ENCODE measurements at places on chromosomes 5 and 9.

GRCh38 chr9:108801949-108802348 lies 53.8 kb downstream of the ACTL7B start:
- no peak for DNase-seq

DNA sequence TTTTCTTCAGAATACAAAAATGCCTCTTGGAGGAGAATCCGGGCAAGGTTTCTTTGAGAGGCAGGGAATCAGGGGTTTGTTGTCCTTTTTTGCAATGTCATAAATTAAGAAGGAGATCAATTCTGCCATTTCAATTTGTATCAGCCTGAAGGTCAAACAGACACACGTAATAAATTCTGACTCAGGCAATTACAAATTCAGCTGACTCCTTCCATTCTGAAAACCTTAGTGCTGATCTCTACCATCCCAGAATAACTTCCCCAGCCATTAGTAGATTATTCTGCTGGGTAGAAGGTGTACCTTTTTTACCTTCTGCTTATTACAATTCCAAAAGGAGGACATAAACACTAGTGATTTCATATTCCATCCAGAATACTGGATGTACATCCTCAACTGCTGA lies 516.6 kb downstream of the AGTPBP1 start:
- no peak for DNase-seq

DNA sequence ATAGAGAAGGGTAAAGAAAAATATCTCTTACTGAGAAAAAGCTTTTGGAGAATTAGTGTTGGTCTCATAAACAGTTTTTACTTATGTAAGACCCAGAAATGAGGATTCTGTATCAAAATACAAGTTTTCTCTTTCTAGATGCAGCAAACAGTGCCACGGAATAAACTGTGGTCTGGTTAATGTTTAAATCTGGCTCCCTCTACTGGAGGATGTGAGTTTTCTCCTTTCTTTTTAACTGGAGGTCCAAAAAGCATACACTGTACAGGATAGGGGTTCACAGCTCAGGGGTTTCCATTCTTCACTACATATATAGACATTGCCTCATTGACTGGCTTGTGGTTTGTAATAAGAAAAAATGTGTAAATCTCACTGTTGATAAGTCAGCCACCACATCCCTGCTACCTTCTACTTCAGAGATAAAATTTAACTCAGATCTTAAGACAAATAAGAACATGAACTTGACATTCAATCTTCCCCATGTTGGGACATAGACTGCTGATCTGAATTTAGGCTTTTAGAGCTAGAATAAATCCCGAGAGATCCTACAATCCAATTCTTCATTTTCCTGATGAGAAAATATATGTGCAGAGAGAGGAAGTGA lies 98.9 kb downstream of the CFAP95 start:
- DNase-seq, result no peak

GRCh38 chr9:2725126-2725525 lies 7.8 kb downstream of the KCNV2 start:
- no peak for DNase-seq

DNA sequence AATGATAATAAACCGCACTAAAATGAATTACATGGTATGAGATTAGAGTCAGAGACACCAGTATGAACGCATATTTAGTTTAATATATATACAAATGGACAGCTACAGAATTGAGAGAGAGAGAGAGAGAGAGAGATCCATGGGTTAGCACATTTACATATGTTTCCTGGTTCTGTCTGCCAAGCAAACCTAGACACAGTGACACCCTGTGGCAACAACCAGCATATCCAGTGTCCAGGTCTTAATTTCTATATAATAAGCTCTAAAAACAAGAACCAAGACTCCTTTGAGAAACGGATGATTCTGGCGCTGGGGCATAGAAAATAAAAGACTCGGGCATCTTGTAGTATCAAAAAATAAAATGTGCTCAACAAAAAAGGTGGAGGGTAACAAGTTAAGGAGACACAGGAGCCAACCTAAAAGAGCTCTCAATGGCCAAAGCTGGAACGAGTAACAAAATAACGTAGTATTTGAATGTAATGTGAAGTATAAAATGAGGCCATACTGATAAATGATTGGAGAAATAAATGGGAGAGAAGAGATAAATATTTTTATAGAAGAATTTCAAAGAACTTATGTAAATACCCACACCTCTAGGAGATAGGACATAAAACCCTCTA lies 84.5 kb downstream of the RFX3 start:
- peak; percentile 27 for DNase-seq

DNA sequence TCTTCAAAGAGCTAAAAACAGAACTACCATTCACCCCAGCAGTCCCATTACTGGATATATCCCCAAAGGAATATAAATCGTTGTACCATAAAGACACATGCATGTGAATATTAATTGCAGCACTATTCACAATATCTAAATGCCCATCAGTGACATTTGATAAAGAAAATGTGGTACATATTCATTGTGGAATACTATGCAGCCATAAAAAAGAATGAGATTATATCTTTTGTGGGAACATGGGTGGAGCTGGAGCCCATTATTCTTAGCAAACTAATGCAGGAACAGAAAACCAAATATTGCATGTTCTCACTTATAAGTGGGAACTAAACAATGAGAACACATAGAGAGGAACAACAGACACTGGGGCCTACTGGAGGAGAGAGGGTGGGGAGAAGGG lies 38.7 kb downstream of the FCHO2 start:
- no peak for DNase-seq

DNA sequence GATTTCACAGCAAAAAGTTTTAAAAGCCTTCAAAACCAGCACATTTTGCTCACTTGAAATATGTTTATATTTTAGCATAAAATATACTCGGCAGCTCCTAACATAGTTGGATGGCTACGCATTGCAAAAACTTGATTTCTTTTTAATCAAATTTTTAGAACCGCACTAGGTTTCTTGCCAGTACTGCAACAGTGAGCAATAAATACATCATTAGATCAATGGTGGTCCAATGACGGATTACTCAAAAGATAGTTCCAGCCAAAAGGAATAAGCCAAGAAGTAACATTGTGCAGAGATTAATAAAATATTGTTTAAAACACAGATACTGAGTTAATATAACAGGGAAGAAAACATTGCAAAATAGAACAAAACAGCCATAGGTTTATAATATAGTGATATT lies 5.5 kb downstream of the MARCHF3 start:
- no peak for DNase-seq

- no peak for DNase-seq
Measured at GRCh38 chr5:145945620-145946111, 9.3 kb downstream of the SH3RF2 start.

DNA sequence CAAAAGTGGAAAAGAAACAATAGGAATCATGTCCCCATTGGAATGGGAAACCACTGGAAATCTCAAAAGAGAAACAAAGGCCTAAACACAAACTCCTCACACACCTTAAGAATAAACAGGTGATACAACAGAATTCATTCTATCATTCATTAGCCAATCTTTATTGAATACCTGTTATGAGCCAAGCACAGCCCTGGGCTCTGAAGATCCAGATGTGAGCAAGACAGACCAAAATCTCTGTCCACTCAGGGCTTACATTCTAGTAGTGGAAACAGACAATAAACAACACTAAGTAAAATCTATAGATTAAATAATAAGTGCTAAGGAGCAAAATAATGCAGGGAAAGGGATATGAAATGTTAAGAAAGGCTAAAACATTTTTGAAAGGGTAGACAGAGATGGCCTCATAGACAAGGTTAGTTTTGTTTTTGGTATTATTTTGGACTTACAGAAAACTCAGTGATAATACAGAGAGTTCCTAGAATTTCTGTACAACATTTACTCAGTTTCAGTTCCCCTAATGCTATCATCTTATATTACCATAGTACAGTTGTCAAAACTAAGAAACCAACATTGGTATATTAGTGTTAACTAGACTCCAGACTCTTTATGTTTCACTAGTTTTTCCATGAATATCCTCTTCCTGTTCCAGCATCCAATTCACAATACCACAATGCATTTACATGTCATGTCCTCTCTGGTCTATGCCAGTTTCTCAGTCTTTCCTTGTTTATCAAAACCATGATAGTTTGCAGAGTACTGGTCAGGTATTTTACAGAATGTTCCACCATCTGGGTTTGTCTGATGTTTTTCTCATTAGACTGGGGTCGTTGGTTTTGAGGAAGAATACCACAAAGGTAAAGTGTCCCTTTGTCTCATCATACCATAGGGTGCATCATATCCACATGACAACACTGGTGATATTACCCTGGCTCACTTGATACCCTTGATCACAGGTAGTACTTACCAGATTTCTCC lies 103.7 kb downstream of the SIL1 start:
- DNase-seq, result no peak

- no peak for DNase-seq
Measured at GRCh38 chr5:137916923-137917322, 27.7 kb downstream of the PKD2L2 start.

DNA sequence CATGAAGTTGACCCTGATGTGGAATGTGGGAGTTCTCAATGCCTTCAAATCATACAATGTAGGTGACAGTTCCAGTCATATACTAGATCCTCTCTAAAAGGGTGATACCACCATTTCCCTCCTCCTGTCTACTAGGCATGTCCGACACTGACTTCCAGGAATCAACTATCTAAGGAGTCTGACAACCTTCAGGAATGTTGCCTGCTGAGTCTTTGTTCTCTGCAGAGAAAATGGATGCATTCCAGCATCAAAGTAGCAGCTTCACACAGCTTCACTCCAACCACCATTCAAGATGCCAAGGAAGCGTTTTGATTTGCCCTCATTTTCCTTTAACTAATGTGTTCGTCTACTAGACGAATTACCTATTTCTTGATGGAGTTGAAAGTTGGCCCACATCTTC lies 530.2 kb downstream of the EBF1 start:
- DNase-seq, result no peak

GRCh38 chr9:137149942-137150616 lies 11.1 kb downstream of the GRIN1 start:
- no peak for DNase-seq

DNA sequence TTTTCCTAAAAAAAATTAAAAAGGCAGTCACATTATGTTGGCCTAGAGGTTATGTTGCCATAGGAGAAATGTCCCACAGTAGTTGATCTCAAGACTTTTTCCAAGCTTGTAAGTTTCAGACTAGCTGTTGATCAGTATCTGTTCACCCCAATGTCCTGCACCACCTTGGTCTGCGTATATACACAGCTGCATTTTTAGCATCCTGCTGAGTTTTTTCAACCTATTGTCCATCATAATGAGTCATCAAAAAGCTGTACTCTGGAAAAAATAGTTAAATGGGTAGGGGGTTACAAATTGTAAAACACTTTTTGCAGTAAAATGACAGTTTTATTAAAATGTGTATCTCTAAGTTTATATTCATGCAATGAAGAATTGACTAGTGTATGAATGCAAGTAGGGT lies 53.2 kb upstream of the TMEM171 start:
- no peak for DNase-seq

DNA sequence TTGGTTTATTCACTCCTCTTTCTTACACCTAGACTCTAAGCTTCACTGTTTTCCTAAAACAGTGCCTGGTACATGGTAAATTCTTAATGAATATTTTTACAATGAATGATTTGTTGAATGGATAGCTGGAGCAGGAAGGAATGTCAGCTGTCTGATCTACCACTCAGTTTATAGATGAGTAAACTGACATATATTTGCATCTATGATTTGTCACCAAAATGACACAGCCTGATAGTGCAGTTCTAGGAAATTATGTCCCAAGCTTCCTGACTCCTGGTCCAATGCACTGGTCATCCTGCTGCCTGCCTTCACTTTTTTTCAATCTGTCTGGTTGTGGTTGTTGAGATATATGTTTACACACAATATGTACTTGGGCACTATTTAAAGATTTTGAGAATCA lies 651.7 kb upstream of the WWC1 start:
- no peak for DNase-seq

DNA sequence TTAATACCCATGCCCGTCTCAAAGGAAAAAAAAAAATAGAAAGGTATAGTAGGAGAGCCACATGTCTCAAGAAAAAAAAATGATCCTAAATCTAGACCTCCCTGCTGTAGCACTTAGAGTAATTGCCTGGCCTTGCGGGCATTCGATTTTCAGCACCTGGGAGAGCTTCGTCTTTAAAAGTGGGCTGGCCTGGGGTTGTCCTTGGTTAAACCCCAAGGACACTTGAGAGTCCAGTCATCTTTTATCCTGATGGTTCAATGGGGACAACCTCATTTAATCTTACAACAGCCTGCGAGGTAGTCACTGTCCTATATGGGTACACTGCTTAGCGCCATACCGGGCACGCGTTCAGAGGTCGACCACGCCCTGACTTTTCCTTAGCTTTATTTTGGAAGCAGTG lies 60.1 kb downstream of the MAT2B start:
- no peak for DNase-seq

Data from Calu3 (cell line).